ENCODE measurements at places on chromosomes 2 and 18.

DNA sequence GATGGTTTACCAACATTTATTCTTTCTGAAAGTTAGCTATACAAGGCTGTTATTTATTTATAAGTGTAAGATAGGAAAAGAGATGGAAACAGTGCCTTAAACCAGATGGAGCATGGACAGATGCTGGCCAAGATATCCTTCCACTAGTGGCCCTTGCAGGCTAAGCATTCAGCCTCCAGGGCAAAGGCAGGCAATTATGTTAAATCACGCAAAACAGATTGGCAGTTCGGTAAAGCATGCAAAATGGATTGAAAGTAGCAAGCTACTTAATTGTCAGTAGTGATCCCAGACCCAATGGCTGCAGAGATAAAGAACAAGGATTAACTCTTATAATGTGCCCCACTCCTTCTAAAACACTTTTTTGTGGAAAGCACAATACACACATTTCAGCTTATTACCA, 105.4 kb upstream of the MAP4K3 start:
- no peak for DNase-seq

GRCh38 chr2:170005702-170006101, 172.2 kb upstream of the MYO3B start:
- DNase-seq = no peak

- DNase-seq = no peak
Observed at GRCh38 chr2:17682098-17682857, 71.3 kb downstream of the SMC6 start.

DNA sequence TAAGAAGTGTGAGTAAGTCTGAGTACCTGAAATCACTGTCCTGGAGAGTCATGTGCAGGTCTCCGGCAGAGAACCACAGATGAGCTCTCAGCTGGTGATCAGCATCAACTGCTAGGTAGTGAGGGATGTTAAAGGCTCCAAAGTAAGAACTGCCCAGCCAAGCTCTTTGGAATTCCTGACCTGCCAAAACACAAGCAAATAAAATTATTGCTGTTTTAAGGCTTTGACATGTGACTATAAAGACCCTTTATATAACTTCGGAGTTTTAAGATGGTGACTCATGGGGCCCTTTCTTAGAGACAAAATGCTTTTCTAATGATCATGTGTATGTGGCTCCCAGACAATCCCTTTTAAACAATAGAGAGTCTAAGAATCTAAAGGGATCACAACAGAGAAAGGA, 855.7 kb downstream of the TRIB2 start:
- no peak for DNase-seq

DNA sequence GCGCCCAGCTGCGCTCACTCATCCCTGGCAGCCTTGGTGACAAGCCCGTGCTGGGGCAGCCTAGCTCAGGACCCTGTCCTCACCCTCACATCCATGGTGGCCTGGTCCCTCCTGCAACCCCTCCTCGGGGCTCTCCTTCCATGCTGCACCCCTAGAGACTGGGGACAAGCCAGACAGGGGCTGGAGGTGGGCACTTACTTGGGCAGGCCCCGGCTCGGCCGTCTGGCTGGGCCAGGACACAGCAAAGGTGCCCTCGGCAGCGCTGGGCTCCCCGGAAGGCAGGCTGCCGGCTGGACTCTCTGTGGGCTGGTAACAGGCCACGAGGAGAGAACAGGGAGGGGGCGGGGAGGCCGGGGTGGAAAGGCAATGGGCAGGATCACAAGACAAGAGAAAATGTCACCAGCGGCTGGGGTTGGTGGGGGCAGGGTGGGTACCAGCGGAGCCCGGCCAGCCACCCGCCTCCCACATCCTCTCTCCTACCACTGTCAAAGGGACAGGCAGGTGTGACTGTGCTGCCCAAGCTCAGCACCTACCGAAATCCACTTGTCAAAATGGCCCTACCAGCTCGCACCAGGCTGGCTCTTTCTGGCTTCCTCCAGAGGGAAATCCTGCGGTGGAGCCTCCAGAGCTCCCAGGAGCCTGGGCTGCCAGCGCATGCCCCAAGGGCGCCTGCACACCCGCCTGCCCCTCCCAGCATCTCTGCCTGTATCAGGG, 54.7 kb downstream of the BIN1 start:
- DNase-seq = peak; percentile 59

GRCh38 chr2:40353231-40353630, 98.7 kb downstream of the SLC8A1 start:
- no peak for DNase-seq

Data from C1 segment of cervical spinal cord (tissue), 14 donors.